ENCODE measurements at places on chromosomes 7 and 10.

DNA sequence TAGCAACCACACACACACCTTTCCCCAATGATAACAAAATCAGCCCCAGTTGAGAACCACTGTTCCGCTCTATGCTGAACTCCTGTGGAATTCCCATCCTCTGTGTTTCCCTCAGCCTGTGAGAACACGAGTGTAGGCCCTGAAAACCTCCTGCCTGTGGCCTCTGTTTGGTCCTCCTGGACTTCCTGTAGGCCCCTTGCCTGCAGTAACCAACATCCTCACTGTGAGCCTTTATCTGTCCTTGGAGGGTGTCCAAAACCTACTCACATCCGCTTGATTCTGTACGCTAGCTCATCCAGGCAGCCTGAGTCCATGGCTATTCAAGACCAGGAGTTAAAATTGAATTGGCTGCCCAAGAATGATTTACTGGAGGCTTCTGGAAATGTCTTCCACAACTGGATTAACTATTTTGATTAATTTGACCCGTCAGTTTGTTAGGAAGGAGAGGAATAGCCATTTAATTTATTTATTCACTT, 149.8 kb downstream of the AKR1D1 start:
- no peak for DNase-seq

GRCh38 chr10:131243076-131243475, 68.4 kb downstream of the TCERG1L start:
- no peak for DNase-seq

DNA sequence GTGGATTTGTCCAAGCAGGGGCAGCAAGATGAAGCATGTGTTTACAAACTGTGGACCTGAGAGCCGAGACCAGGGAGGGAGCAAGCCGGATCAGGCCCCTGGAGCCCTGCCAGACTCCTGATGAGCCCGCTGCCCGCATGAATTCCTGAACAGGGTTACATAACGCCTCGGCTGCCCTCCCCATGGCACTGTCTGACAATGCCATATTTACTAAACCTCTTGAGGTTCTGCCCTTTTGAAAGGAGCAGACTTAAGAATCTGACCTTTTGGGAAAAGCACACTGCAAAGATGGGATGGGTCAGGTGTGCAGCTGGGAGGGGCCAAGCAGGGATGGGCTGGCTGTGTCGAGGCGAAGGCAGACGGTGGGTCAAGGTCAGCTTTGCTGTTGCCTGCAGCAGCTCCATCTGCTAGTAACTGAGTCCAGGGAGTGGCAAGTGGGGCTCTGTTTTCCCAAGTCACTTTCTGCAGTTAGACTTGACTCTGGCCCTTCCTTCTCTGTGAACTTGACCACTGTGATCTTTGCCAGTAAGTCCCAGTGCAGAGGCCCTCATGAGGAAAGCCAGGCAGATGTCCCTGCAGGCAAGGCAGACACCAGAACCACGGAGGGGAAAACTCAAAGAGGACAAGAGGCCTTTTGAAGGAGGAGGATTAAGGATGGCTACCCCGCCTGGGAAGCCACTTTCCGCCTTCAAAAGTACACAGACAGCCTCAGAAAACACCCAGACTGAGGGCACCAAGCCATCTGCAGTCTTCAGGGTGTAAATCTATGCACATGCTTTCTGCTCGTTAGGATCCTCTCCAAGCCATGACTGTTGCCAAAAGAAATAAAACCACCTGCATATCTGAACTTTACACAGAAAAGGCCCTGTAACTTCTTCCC, 175.8 kb downstream of the TNS3 start:
- DNase-seq, result no peak

DNA sequence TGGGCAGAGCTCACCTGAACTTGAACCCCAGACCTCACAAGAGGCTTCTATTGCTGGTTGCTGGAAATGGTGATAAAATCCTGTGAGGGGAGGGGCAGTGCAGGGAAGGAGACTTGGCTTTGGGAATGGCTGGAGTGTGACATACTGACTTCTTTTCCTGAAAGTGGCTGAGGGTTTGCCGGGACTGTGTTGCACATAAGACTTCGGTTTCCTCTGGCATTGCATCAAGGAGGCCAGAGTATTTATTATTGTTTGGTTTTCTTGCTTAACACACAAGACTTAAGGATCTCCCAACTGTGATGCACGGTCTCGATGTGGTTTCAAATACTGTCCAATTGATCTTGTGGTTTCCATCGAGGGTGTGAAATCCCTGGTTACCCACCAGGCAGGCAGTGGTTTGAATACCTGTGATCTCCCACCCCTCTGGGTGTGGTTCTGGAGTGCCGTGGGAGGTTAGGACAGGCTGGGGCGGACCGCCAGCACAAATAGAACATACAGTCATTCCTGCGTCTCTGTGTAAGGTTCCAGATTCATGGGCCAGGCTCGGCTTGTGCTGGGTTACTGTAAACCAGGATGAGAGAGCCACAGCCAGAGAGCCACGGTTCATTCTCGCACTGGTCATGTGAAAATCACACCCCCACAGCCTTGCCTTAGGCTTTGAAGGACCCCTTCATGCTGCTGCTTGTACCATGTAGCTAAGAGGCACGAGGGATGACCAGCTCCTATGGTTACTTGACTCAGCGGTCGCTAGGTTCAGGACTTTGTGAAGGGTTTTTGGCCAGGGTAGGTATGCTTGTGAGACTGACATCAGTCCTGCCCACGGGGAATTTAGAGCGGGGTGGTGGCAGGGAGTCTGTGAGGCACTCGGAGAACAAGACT, 39.2 kb downstream of the WBP1L start:
- no peak for DNase-seq

GRCh38 chr10:3263747-3264146, 91.2 kb upstream of the PITRM1 start:
- DNase-seq, result no peak

DNA sequence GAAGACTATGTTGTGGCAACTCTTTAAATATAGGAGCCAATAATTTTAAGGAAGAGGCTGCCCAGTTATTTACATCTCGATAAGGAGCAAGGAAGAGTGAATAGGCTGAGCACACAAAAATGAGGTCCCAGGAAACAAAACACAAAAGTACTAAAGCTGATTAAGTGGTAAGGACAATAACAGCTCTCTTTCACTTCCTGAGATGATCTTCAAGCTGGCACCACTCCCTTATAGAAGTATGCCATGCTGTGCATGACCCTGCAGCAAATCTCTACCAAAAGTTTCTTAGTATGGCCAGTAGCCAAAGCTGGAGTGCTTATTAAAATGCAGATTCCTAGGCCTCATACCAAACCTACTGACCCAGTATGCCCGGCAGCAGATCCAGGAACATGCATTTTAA, 39.7 kb downstream of the CADPS2 start:
- DNase-seq, result no peak

GRCh38 chr7:92547579-92547978, 19.0 kb downstream of the RBM48 start:
- DNase-seq, result peak; percentile 64

DNA sequence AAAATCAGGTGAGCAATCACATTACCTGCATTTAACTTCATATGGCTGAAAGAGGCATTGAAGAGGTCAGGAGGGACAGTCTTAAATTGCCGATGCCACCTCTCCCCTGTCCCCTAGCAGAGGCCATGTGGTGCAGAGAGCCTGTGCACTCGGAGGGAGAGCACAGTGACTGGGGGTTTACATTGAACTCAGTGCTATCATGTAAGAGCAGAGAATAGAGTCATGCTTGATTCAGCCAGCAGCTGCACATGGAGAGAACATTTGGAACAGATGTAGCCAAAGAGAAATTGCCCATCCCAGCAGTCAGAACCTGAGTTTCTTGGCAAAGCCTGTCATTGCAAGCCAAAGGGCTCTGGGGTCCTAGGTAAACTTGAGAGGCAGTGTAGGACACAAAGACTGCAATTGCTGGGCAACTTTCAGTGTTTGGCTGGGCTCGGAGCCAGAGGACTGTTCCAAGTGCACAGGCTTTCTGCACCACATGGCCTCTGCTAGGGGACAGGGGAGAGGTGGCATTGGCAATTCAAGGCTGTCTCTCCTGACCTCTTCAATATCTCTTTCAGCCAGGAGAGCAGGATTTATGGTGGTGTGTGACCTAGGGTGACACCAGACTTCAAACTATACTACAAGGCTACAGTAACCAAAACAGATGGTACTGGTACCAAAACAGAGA, 267.1 kb downstream of the REEP3 start:
- DNase-seq, result no peak

GRCh38 chr10:87585565-87586514, 73.8 kb upstream of the PAPSS2 start:
- DNase-seq, result no peak
